Central memory CD4-positive, alpha-beta T cell (primary cell): ENCODE measurements at places on chromosomes 5 and 9.

GRCh38 chr5:38189081-38189504 is 69.3 kb upstream of the EGFLAM start:
- no peak for DNase-seq

- DNase-seq, result no peak
These were observed 1697.1 kb upstream of the NUDT12 start for GRCh38 chr5:105259581-105260217.

DNA sequence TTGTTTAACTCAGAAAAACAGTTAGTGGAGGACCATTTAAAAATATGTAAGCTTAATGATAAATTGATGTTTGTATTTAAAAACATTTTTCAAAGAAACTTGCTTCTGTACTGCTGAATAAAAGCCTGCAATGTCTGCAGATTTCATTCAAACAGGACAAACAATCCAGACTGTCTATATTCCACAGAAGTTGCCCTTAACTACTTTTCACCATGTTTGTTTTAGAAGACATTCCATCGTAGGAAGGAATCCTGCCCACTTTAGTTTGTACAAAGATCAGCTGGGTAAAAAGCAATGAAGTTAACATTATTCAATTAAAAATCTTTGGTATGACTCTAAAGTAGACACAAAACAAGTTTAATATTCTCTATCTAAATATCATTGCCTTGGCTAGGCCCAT is 195.7 kb upstream of the CCNH start:
- no peak for DNase-seq

GRCh38 chr5:158805195-158805594 is 294.5 kb downstream of the EBF1 start:
- DNase-seq, result no peak

- no peak for DNase-seq
These were observed 43.3 kb downstream of the ACTL7B start for GRCh38 chr9:108812396-108813025.

DNA sequence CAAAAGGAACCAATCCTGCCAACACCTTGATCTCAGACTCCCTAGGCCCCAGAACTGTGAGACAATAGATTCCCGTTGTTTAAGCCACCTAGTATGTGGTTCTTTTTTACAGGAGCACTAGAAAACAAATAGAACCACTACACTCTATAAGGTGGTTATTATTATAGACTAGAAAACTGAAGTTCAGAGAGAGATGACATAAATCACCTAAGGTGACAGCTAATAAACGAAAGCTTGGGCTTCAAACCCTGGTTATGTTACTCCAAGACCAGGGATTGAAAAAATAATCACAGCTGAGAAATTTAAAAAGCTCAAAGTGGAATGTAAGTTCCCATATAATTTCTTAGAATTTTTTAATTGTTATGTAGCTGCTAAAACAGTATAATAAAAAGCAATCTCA is 716.2 kb upstream of the DMAC1 start:
- no peak for DNase-seq

GRCh38 chr5:122151640-122152039 is 22.3 kb downstream of the ZNF474 start:
- DNase-seq, result no peak

- DNase-seq, result peak; percentile 31
These were observed 1.2 kb downstream of the CDKN2B-AS1 start for GRCh38 chr9:21995666-21996398.

DNA sequence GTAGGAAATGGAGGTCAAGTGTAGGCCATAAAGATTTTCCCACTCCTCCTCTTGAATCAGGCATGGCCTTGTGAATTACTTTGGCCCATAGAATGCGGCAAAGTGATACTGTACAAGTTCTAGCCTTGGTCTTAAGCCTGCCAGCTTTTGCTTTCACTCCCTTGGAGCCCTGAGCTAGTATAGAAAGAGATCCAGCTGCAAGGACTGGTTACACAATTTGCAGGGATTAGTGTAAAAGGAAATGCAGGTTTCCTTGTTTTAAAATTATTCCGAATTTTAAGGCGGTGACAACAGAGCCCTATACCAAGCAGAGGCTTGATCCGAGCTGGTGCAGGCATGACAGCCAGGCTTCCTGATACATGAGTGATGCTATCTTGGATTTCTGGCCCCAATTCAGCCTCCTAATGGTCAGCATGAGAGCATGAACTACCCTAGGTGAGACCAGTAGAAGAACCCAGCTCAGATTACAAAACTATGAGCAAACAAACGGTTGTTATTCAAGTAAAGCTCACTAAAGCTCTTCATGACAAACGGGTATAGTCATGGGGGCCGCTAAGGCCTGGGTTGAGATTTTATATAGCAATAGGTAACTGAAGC is 257.9 kb downstream of the DOCK8 start:
- no peak for DNase-seq

- DNase-seq, result no peak
These were observed 18.7 kb upstream of the PIK3R1 start for GRCh38 chr5:68196876-68197275.

DNA sequence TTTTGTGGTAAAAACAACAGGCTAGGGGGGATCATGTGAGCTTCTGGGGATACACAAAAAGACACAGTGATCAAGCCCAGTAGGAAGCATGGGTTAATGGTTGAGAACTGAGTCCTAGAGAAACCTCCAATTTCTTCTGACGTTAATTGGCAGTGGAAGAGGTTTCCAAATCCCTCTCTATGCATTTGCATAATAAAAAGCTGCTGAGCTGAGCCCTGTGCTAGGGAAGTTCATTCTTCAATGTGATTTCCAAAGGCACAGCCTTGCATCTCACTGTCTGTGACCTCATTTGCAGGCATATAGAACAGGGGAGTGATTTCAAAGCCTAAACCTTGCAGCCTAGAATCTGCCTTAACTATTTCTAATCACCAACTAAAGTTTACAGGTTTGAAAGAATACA is 812 bp downstream of the DNAH5 start:
- no peak for DNase-seq

GRCh38 chr9:115204904-115205453 is 87.0 kb upstream of the TNC start:
- no peak for DNase-seq

DNA sequence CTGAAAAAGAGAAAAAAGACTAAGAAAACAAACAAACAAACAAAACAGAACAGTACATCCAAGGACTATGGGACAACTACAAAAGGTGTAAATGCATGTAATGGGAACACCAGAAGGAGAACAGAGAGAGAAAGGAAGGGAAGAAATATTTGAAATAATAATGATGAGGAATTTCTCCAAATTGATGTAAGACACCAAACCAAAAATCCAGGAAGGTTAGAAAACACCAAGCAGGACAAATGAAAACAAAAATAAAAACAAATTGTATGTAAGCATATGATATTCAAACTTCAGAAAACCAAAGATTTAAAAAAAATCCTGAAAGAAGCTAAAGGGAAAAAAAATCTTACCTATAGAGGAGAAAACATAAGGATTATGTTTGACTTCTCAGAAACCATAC is 125.9 kb upstream of the ACTBL2 start:
- no peak for DNase-seq

DNA sequence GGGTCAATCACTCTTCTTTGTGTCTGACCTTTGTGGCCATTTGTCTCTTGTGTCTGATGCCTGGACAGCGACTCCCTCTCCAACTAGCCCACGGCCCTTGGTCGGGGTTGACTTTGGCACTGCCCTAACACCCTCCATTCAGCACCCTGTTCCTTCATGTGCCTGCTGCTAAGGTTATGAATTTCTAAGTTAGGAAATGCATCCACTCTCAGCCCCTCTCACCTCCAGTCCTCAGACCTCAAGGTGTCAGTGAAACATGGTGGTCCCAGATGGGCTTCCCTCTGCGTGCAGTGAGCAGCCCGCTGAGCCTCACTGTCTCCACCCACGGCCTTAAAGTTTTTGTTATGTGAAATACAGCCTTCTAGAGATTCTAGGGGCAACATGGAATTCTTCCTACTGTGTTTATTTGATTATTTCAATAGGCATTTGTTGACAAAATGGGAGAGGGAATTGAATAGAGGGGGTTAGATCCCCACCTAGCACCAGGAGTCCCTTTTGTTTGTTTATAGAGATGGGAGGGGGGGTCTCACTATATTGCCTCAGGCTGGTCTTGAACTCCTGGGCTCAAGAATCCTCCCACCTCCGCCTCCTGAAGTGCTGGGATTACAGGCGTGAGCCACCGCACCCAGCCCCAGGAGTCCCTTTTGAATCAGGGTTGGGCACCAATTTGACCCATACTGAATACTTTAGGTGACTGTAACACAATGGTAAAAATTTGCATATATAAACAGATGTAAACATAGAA is 1.6 kb upstream of the GLIPR2 start:
- no peak for DNase-seq
